SK-N-SH (cell line): ENCODE measurements at places on chromosomes 3 and 15.
A peak's percentile ranks its signal among the peaks of the same experiment; 100 is the strongest.

- no peak for DNase-seq
Observed at GRCh38 chr15:43266834-43267233, at the start of gene TGM5. Gene TGM5 (minus strand): TSS chr15:43266928. CDS start chr15:43266849, 79 bp downstream.

DNA sequence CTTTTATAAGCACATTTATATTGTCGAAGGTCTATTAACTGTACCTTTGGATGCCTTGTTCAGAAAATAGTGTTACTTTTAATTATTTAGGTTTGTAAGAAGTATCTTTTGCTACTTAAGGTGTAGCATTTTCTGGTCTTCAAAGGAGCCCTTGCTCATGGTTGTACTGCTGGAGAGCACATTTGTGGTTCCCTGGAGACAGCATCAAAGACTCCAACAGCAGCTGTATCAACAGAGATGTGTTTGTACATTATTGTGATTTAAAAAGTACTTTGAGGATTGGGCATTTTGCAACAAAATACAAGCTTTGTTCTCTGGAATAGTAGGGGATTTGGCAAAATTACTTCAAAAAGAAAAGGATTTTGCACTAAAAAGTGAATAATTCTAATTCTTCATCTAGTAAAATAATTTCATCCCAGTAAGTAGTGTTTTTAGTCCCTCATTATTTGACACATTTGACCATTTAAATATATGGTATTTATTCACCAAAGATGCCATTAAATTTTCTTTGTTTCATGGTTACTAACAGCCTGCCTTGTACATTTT, 16.5 kb downstream of the TBC1D23 start:
- DNase-seq = no peak

DNA sequence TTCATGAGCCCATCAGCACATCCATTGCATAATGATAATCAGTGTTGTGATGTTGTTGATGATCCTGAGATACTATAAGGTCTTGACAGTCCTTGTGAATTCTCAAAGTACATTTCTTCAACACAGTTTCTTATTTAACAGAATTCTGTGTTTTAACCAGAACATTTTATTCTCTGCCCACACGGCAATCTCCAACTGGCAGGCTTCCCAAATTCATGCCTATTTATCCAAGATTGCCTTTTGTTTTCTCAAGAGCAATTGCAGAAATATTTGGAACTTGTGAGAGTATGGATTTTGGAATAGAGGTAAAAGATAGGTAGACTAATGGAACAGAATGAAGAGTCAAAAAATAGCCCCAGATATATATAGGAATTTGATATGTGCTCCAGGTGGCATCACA, 116.0 kb downstream of the UACA start:
- DNase-seq = no peak

DNA sequence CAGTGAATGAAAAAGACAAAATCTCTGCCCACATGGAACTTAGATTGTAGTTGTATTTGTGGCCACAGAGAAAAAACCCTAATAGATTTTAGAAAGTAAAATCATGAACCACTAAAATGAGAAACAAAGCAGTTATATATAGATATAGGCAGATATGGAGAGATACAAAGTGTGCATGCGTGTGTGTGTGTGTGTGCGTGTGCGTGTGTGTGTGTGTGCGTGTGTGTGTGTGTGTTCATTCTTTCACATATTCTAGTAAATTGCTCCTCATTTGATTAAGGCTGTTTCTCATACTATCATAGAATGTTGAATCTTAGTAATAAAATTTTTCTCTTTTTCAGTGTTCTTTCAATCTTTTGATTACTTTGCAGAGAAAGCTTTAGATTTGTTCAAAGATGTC, 118.6 kb downstream of the DNAJB8 start:
- no peak for DNase-seq

DNA sequence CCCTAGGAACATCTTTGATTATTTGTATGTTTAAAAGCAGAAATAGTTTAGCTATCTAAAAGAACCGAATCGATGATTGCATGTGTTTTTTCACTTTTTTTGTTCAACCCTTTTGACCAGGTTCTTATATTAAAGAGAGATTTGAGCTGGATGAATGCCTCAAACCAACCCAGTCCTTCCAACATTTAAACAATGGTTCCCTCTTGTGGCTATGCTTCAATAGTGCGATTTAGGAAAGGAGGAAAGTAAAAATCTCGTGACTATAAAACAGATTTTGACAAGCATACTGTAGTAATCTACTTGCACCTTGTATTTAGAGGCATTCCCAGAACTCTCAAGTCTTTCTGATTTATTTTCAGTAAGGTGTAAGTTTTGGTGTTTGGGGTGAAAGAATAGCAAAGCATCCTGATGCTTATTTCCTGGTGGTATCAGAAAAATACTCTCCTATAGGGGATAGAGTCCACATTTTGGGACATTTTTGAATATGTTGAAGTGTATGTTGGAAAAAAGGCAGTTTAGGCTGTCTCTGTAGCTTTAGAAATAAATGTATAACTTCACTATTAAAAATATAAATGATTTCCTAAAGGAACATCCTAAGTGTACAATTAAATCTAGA, 159.6 kb upstream of the KCNH8 start:
- DNase-seq = peak; percentile 50

GRCh38 chr15:75235760-75236729, 22.1 kb upstream of the GOLGA6C start:
- no peak for DNase-seq

- no peak for DNase-seq
Observed at GRCh38 chr15:77112838-77113504, 42.1 kb upstream of the TSPAN3 start.

GRCh38 chr15:38826880-38827279, 262.3 kb upstream of the RASGRP1 start:
- no peak for DNase-seq

DNA sequence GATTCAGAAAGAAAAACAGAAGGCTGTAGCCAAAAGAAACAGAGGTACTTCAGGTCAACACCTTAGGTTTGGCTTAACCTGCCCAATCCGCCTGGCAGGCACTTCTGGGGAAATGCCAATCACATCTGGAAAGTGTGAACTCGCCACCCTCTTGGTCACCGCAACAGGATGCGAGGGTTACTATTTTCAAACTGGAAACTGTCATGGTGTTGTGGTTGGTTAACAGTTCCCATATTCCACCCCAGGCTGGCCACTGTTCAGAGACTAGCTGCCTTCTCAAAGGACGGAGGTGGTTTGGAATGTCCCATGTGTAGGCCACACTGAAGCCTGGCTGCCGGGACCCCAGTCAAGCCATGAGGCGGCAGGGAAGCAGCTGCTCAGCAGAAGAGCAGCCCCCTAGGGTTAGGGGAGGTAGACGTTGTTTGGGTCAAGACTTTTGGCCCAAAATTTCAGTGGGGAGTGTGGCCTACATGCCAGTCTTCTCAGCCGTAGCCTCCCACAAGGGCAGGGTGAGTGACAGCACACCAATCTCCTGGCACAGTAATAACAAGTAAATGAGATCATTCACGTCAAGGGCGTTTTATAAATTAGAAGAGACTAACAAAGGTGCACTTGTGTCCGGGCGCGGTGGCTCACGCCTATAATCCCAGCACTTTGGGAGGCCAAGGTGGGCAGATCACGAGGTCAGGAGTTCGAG, 54.6 kb downstream of the UMPS start:
- DNase-seq = no peak

- no peak for DNase-seq
Observed at GRCh38 chr15:60722328-60723112, 243.6 kb upstream of the ICE2 start.

DNA sequence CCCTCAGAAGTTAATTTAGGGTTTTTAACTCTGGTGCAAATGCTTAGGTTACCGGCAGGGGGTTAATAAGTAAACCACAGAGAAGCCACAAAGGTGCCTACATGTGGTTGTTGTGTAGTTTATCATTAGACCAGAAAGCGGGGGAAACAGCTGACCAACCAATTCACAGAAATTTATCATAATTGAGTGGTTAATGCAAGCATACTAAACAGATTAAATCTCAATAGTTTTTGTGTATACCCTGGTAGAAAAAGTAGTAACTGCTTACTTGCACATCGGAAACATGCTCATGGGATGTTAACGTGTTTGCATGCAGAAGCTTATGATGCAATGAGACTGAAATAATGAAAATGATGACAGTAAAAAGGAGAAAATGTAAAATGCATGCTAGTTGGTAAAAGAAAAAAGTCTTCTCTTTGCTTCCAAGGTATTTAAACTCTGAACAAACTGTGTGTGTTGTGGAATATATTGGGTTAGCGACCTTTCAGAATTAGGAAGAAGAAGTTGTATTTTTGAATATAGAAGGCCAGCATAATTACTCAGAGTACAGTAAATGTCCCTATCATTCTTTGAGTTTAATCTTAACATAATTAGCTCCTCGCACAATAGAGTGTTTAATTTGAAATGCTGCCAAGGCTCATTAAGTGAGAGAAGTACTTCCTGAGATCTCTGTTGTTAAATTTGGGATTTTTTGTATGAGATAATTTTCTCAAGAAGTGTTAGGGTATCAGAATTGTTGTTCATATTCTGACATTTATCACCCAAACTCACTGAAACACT, 316.2 kb downstream of the PTPRG start:
- no peak for DNase-seq

- no peak for DNase-seq
Observed at GRCh38 chr3:79976466-79976865, 208.7 kb upstream of the ROBO1 start.

GRCh38 chr3:24523215-24523614, 28.6 kb upstream of the THRB start:
- no peak for DNase-seq

GRCh38 chr3:133038731-133039375, 662 bp downstream of the TMEM108 start:
- DNase-seq = peak; percentile 62

- DNase-seq = peak; percentile 25
Observed at GRCh38 chr3:184786280-184786941, 25.6 kb upstream of the VPS8 start.

GRCh38 chr3:116618138-116618537, 91.4 kb upstream of the TUSC7 start:
- no peak for DNase-seq

DNA sequence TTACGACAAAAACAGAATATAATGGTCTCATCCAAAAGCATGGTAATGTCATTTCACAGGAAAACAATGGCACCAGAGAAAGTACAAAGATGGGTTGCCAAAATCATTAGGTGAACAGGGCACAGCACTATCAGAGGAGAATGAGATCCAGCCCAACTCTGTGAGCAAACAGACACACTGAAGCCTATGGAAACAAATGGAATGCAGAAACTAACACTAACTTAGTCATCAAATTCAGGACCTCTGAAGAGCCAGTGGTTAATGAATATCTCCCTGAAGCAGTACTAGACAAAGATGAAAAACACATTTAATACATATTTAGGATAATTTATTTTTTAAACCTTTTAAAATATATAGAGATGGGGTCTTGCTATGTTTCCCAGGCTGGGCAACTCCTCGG, 14.6 kb upstream of the RPS17 start:
- no peak for DNase-seq

DNA sequence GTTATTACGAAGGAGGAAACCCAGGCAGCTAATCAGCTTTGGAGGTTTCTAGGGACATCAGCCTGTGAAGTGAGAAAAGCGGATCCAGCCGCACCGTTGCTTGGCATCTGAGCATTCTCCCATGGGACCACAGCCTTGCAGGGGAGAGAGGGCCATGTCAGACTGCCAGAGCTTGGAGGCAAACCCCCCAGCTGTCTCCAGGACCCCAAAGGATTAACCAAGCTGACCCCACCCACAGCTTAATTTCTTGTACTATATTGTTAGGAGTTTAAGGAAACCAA, 5.1 kb downstream of the IGDCC3 start:
- no peak for DNase-seq

GRCh38 chr3:12316253-12316652, 27.4 kb downstream of the PPARG start:
- no peak for DNase-seq

- no peak for DNase-seq
Observed at GRCh38 chr3:153285194-153285641, 123.2 kb downstream of the RAP2B start.

DNA sequence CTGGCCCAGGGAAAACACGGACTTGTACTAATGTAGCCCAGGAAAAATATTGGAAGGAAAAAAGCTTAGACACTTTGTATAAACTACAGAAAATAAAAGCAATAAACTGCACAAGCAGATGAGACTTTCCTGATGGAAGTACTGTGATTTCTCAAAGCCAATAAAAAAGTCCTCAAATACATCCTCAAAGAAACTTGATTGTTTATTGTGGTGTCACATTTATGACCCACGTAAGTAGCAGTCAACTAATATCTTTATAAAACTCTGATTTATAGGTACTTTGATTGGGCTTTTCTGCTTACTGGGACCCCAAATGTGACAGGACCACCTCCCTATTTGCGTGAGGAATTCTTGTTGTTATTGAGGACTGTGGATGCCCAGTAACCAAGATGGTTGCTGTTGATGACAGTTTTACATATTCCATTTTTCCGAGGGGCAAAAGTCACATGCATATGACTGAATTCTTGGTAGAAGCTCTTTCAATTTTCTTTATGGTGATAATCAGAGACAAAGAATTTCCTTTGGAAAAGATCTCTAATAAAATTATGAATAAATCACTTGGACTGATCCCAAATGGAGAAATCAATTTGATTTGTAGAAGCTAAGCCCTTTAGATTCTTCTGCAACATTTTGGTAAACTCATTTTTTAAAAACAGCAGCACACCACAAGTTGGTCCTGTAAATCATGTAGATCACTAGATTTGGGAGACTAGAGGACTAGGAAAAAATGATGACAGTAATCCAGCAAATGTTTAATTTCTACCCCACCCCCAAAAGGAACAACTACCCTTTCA, 159.0 kb upstream of the TSC22D2 start:
- DNase-seq = no peak

- DNase-seq = no peak
Observed at GRCh38 chr3:184387174-184387714, 7.4 kb downstream of the CHRD start.

GRCh38 chr3:50483374-50483773, 20.1 kb downstream of the CACNA2D2 start:
- no peak for DNase-seq

- DNase-seq = no peak
Observed at GRCh38 chr15:71659730-71660067, 150.7 kb upstream of the NR2E3 start.

DNA sequence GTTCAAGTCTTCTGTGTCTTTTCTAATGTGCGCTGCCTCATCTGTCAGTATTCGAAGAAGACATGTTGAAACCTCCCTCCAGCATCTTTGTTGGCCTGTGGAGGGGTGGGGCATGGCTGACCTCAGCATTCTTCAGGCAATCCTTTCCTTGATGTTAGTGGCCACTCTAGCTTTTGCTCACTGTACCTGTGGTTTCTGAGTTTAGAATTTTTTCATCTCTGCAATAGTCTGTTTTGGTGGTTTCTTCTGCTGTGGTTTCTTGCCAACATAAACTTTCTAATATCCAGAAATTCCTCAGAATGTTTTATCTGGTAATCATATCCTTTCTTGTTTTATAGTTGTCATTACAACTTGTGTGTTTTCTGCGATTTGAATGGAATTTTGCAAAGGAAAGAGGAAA, 251.3 kb upstream of the NR2E3 start:
- DNase-seq = no peak
